ENCODE measurements at places on chromosomes 5 and 9. TPM values are rescaled to one million over a fixed set of nuclear protein-coding genes. Genes with fewer than 3 reads are reported as not detected.

The KCNN2 gene
- not detected for total RNA-seq

The NMRK1 gene
- total RNA-seq = 63.7 TPM

DNA sequence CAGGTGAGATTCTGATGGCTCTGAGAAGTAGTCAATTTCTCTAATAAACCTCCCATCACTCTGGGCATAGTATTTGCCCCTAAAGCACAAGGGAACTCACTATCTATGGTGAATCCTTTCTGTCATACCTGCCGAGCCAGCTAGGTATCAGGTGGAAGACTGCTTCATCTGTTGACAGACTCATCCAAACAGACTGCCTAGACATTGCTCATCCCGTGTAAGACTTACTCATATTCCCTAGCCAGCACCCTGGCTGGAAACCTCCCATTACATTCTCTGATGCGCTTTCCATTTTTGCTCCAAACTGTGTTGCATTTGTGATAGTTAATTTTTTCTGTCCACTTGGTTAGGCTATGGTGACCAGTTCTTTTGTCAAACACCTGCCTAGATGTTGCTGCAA lies 595.9 kb downstream of the DNAH5 start:
- no peak for DNase-seq

The ACOT12 gene
- not detected for total RNA-seq

DNA sequence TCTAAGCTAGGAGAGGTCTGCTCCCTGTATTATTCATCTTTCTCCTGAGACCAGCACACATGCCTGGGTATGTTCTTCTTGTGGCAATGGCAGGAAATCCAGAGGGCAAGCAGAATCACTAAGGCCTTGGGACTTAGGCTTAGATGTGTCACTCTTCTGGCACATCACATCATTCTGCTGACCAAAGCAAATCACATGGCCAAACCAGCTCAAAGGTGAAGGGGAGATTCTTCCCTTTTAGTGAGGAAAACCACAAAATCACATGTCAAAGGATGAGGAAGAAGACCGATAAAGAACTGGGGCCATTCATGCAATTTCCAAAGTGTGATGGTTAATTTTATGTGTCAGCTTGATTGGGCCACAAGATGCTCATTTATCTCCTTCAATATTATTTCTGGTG lies 5.7 kb upstream of the AGGF1 start:
- no peak for DNase-seq

DNA sequence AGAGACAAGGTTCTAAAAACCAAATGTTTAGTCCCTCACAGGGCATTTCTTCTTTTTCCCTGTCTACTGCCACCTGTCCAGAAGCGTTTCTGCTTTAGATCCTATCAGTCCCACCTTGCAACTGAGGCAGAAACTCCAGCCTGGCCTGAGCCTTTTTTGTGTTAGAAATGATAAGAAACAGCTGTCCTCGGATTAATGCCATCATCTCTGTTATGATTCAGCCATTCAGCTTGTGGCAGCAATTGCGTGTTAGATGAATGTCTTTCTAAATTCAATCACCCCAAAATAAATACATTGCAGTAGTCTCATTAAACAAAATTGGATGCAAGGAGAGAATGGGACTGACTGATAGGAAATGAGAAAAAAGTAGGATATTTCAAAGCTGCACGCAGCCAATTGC lies 28.3 kb upstream of the FRMPD1 start:
- no peak for DNase-seq

The ZNF354C gene
- total RNA-seq = 9.3 TPM

DNA sequence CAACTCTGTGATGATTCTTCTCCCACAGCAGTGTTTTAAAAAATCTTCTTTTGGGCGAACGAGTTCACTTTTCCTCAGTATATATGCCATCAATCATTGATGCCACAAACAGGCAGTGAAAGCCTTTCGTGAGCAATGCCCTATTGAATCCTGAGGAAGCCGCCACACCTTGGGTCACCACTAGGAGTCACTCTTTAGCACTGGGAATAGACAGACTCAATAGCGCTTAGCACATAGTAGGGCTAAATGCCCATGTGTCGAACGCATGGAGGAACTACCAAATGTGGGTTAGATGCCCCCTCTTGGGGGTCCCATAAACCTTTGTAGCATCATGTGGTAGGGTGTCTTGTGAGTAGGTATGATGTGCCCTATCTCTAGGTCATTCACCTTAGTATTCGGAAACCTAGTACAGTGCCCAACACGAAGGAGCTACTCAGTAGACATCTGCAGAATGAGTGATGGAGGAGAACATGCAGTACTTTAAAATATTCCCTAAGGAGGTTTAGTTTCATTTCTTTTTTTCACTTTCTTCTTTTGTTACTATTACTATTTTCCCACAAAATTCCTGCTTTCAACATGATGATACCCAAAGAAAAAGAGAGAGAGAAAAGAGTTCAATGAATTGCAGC lies 603.7 kb downstream of the BNC2 start:
- no peak for DNase-seq

The LCN1 gene
- total RNA-seq = not detected

DNA sequence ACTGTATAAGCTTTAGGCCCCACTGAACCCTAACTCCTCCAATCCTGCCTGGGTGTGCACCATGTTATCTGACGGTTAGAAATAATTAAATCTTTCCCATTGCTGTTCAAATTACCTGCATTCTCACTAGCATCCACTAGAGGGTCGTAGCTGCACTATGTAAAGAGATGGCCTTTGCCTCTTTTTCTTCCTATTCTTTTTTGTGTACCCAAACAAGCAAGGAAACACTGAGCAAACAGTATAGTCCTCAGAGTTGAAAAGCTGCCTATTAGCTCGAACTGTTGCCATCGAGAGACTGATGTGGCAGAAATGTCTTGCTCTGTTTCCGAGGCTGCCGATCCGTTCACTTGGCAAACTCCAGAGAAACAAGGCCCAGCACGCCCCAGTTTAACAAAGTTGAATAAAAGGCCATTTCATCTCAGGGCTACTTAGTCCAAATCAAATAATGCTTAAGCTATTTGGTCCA lies 163.8 kb upstream of the TRPM3 start:
- peak; percentile 3 for DNase-seq

DNA sequence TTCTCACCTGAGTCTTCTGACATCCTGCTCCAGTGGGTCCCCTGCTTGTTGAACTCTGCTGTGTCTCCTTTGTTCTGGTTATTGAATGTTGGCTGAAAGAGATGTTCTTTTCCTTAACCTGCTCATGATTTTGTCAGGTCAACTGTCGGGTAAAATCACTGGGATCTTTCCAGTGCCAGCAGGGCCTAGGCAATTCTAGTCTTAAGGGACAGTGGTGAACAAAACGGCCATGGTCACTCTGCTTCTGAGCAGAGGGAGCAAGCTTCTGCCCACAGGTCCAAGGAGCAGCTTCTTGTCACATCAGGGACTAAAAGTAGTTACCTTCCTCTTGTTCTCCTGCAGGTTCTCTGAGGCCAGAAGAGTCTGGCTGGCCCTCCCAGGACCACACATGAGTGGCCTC lies 65.6 kb downstream of the SEC61B start:
- no peak for DNase-seq

GRCh38 chr5:148107608-148108007 lies 43.8 kb downstream of the SPINK5 start:
- no peak for DNase-seq

- no peak for DNase-seq
Observed at GRCh38 chr5:178551059-178551458, 39.1 kb downstream of the COL23A1 start.

DNA sequence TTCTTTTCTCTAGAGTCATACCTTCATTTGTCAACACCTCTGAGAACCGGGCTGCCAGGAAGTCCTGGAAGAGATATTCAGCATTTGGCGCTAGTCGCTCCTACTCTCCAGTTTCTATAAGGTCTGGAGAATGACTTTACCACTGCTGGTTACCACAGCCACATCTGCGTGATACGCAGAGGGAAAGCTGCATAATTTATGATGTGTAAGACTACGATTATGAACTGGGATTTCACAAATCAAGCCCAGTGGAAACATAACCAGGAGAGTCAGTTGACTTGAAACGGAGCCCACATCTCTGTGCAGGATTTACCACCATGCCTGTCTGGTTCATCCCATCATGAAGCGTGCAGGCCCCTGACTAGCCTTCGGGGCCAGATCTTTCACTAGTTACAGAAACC lies 72.6 kb downstream of the FGF1 start:
- DNase-seq = no peak

DNA sequence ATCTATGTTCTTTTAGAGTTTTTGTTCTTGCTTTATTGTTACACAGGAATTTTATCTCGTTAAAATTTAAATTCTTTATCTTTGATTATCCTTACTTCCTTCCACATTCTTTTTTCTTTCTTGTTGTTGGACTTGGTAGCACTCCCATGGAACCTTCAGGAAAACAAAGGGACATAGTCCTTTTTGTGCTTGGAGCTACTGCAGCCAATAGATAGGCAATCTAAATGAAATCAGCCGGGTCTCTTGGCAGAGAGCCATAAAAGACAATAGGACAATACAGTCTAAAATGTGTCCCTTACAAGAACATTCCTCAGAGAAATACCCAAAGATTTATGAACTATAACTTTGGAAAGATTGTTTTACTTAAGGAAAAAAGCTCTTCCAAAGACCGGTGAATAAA lies 548.1 kb upstream of the C9orf72 start:
- no peak for DNase-seq

DNA sequence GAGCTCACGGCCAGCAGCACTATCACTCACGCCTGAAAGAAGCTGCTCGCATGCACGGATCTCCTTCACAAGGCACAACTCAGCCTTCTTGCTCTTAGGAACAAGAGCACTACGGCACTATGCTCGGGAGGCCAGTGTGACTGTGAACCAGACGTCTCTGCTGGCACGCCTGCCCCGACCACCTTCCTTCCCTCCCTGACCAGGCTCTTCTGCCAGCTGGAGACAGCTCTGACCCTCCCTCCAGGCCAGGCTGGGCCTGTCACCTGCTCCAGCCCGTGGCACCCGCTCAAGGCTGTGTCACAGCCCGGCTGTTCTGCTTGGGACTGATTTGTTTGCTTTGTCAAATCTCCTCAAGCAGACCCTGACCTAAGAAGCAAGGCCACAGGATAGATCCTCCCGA lies 7.0 kb downstream of the TBC1D9B start:
- DNase-seq = no peak

The ZNF454 gene
- not detected for total RNA-seq

- no peak for DNase-seq
Observed at GRCh38 chr5:1750469-1750868, 49.2 kb downstream of the MRPL36 start.

DNA sequence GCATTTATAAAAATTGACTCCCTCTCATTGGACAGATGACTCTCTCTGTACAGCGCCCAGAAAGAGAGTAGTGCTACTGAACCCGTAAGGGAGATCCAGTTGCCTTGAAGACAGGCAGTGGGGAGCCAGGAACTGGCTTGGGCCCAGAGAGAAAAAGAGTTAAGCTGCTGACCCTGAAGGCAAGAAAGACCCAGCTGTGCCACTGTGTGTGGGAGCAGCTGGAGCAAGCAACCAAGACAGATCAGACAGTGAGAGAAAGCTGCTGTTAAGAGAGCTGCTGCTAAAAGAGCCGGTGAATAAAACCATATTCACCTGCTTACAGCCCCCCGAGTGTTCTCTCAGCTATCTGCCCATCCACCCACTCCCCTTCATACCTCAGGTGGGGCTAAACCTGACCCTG lies 149.7 kb upstream of the ADAMTS16 start:
- no peak for DNase-seq

DNA sequence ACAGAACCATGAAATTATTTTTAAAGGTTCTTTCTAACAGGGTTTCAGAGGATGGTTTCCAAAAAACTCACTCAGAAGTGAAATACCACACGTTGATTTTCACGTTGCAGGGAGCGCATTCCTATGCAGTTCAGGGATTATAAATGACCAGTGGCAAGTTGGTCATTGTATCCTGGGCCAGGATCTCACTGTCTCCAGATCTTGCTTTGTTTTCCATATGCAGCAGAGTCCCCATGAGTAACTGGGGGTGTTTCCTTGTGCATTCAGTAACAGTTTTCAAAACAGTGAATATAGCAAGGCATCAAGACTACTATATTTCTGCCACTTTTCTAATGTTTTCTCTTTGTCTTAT lies 1064.9 kb upstream of the DMAC1 start:
- DNase-seq = no peak

DNA sequence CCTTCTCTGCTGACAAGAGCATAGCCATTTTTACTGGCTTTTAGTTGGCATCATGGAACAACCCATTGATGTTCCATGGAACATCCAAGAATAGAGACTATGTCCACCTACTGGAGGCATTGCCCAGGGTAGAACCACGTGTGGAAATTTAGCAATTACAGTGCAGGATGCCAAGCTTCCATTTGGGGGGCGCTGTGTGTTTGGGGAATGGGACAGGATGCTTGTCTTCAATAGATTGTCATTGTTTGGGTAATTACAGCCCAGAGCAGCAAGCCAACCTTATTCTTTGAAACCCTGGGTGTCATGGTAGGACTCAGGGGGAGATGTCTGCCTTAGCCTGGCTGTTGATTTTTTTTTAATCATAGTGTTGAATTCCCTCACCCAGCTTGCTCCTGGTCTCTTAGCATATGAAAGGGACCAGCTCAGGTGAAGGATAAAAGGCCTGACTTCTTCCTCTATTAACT lies 171.1 kb downstream of the DOCK2 start:
- DNase-seq = no peak

- DNase-seq = no peak
Observed at GRCh38 chr9:125839317-125839716, 92.1 kb downstream of the PBX3 start.

The LTC4S gene
- 12.6 TPM for total RNA-seq

The SWI5 gene
- total RNA-seq = 7.5 TPM

DNA sequence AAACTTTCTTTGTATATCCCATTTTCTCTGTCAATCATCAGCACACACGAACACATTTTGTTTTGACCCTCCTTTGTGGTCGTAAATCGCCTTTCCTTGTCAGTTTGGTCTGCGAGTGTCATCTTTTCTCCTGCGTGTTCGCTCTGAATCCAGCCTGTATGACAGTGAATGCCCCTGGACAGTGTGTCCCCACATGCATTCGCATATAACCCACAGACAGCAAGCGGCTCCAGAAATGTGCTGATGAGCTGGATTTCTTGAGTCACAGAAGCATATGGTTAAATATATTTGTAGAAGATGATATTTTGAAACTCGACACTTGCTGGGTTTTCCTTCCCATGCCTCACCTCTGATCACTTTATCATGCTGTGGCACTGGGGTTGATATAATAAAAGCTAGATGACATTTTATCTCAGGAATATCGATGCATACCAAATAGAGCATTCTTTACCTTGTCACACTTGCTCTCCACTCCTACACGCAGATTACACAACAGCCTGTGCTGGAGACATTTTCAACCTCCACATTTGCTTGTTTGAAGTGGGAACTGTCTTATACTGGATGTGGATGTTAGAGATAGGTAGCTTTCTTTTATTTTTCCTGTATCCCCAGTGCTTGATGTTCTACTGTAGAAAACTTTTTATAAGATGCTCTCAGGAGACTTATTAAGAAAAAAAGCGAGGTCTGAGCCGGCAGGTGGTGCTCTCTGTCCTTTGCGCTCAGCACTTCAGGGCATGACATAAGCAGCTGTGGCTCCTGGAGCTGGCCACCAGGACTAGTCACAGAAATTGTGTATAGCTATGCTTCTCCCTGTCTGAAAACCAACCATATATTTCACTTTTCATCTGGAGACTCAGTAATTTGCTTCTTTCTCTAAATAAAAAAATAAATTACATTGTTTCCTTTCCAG lies 215.1 kb downstream of the SH3GL2 start:
- no peak for DNase-seq

- no peak for DNase-seq
Observed at GRCh38 chr9:125608489-125609224, 98.4 kb downstream of the MAPKAP1 start.

The FBP1 gene
- total RNA-seq = 3.8 TPM

GRCh38 chr9:128685636-128686489 lies 3.2 kb upstream of the SET start:
- peak; percentile 35 for DNase-seq

Data from T-cell (primary cell).